Spinal cord (tissue), 10 donors: ENCODE measurements at places on chromosomes 1 and 21.

GRCh38 chr21:31872452-31873274 lies at the start of gene HUNK:
TSS of gene HUNK (plus strand) at chr21:31873020. CDS start at chr21:31873675, 655 bp downstream.
- DNase-seq, result no peak

DNA sequence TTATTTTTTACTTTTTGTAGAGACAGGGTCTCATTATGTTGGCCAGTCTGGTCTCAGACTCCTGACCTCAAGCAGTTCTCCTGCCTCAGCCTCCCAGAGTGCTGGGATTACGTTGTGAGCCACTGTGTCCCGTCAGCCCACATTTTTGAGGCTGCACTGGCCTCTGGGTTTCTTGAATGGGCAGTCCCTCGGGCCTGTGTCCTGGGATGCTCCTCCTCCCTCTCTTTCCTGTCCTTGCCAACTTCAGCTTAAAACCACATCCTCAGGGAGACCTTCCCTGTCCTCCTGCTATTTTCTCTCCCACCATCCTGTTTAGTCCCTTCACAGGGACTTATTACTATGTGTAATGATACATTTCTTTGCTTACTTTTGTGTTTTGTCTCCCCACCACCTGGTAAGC lies 31.4 kb upstream of the LYST start:
- DNase-seq, result no peak

DNA sequence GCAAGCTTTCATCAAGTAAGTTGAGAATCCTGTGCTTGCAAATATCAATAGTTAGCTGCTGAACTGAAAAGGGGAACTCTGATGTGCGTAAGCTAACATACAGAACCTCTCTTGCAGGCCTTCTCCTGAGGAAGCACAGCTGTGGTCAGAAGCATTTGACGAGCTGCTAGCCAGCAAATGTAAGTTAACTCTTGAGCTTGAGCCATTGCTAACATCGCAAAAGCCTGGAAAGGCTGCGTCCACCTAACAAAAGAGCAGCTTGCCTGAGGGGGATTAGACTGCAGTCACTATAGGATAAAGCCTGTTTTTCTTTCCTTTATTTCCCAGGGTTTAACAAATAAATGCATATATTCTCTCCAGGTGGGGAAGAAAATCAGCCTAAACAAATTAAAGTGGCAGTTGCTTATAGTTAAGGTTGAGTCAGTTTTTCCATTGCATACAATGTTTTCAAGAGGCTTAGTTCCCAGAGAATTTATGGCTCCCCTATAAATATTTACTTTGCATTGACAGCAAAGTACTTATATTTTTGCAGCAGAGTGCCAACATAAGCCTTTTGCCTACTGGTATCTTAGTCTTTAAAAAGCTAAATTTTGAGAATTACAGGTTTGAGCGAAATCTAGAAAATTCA lies 1.5 kb downstream of the RGS2 start:
- no peak for DNase-seq

DNA sequence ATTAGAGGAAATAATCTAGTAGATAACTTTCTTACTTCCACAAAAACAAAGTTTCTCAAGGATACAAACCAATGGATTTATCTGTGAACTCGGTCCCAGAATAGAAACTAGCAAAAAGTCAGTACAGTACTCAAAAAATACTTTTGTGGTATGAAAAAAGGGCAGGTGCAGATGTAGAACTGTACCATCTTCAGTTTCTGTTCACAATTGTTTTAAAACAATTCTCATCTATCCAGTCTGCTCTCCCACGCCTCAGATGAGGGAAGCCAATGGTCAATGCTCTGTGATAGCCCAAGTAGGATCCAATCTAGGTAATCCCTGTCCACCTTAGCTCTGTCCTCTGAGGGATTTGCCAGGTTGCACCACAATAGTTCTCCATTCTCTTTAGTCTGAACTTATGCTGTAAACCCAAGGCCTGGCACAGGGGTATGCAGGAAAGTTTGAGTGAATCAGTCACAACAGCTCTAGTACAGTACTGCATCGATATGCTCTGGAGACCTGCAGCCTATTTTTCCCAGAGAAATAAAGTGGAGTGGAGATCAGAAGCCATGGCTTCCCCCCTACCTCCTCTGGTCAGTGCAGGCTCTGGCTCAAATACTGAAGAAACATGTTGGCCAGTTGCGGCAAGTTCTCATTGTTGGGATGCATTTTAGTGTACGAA lies 1.4 kb downstream of the KTI12 start:
- DNase-seq, result no peak

DNA sequence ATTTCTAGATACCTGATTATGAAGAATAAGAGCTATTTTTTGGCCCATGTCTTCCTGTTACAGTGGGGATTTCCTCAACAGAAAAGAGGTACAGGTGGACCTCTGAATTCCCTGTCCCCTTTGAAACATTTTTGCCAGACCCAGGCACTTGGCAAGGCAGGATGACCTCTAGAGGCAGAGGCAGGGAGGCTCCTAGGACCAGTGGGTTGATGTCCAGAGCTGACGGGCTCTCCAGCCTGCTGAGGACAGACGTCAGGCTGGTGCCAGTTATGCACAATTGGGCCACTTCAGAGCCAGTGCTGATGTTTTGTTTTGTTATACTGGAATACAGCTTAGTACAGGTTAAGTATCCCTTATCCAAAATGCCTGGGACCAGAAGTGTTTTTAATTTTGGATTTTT lies 18.5 kb upstream of the A3GALT2 start:
- DNase-seq, result no peak

GRCh38 chr1:27643600-27644368 lies 8.8 kb upstream of the FGR start:
- DNase-seq, result no peak

GRCh38 chr1:6171548-6172124 lies 8.5 kb downstream of the CHD5 start:
- DNase-seq, result no peak

GRCh38 chr1:19410393-19410792 lies 74.9 kb downstream of the CAPZB start:
- no peak for DNase-seq

GRCh38 chr1:42950116-42950481 lies 8.6 kb downstream of the SLC2A1 start:
- no peak for DNase-seq

GRCh38 chr1:24864370-24864777 lies 65.7 kb downstream of the RUNX3 start:
- no peak for DNase-seq

DNA sequence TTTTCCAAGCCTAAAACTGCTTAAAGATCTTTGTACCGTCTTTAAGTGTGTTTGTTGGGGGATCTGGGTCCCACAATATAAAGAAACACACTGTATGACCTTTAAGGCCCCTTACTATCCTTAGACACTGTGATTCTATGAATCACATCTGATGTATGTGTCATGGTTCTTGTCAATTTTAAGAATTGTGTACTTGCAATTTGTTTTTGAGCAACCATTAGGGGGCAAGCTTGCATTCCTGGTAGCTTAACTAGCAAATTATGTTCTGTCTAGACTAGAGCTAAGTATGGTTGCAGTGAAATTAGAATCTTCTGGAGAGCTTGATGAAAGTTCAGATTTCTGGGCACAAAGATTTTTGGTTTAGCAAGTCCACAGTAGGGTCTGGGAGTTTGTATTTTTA lies 219.5 kb downstream of the TPR start:
- no peak for DNase-seq

DNA sequence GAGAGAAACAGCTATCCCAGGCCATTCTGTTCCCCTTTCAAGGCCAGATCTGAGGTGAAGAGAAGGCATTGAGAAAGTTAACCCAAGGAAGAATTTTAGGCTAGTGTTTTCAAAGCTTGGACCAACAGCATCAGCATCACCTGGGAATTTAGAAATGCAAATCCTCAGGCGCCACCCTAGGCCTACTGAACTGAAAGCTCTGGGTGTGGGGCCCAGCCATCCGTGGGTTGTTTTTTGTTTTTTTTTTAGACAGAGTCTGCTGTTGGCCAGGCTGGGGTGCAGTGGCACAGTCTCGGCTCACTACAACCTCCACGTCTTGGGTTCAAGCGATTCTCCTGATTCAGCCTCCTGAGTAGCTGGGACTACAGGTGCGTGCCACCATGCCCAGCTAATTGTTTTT lies 98.6 kb downstream of the RNF220 start:
- no peak for DNase-seq

DNA sequence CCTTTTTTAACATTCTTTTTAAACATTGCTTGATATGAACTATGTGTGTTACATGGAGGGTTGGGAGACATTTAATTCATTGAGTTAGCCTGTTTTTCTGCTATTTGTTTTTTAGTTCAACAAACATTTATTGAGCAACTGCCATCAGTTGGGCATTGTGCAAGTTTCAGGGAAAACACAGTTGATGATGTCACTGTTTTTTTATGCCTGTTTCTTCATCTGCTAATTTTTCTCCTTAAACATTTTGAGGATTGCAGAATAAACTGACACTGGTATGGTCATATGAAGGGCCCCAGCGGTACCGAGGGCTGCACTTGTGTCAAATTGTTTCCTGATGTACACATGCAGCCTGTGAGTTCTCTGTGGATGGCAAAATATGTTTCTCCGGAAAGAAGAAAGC lies 253.0 kb downstream of the FGGY start:
- DNase-seq, result no peak

GRCh38 chr1:2610036-2610959 lies 22.5 kb downstream of the MMEL1 start:
- no peak for DNase-seq

DNA sequence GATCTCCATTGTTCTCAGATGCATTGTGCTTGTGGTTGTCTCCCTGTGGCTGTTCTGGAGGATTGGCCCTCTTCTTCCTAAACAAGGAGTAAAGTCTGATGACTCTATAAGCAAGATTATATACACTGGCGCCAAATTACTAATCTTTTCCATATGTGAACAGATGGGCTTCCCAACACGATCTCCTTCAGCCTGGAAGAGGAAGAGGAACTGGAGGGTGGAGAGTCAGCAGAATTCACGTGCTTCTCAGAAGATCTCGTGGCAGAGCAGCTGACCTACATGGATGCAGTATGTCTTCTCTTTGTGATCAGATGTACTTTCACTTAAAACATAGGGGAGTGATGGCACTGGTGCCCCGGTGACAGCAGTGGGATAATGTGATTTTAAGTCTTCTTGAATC lies 78.7 kb downstream of the RGL1 start:
- no peak for DNase-seq

GRCh38 chr1:15684468-15685291 lies 560 bp downstream of the PLEKHM2 start:
- peak; percentile 45 for DNase-seq
